NAMALWA (cell line): ENCODE measurements at places on chromosomes 1 and 21.

GRCh38 chr1:219587801-219588561, 24.9 kb downstream of the ZC3H11B start:
- no peak for DNase-seq

GRCh38 chr1:117702654-117703053, 96.8 kb downstream of the TENT5C start:
- DNase-seq: no peak

DNA sequence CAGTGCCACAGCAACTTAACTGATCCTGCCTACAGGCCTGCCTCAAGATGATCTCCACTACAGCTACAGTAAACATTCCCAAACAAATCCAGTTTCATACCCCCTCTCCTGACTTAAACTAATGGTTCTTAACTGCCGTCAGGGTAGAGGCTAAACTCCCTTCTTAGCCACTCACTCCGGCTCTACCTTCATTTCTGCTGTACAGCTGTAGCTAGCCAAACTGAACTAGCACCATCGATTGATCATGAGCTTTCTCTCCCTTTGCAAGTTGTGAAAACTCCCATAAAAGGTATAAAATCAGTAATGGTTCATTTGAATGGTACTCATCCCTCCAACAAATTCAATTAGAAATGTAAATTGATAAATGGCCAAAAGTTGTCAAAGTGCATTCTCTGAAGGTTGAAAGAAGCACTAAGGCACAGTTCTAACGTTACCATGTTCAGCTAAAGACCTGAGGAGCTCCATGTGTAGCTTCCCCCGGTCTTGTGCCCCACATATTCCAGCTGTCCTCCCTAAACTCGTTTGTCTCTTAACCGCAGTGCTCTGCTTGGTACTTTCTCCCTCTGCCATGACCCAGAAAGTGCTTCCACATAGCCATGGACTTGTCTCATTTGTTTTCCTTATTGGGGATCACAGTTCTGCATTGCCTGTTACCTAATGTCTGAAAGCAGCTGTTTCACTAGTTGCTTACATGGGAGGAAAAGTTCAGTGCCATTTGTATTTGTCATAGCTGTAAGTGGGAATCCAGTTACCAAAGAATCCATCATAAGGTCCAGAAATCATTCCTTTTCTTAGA, 49.8 kb downstream of the DHX9 start:
- DNase-seq: no peak

GRCh38 chr21:46092026-46092764, 5.7 kb upstream of the COL6A2 start:
- no peak for DNase-seq

GRCh38 chr1:226786550-226786949, 47.5 kb upstream of the ITPKB start:
- DNase-seq: no peak

DNA sequence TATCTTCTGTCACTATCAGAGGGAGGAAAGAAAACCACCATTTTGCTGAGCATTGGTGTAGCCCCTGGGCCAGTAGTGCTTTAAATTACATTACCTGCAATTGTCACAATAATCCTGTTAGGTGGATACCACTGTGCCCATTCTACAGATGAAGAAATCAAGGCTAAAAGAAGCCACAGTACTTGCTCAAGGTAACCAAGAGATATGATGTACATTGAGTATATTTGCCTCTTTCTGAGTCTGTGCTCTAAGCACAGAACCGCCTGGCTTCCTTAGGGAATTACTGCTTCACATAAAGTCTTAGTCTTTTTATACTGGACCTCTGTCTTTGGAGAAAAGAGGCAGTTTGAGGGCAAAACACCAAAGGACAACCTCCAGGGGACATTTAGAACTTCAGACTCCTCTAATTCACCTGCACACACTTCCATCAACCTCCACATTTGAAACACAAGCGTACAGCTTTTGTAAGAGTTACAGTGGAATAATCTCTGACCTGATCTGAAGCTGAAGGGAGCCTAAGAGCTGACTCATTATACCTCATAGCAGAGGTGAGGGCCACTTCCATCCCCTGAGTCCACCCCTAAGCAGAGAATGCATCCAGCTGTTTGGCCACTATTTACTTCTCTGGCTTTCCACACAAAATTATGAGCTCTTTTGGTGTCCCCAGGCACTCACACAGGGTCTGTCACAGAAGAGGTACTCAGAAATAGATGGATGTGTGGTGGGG, 61.8 kb downstream of the PLPP3 start:
- no peak for DNase-seq

GRCh38 chr1:118461154-118461553, 276.1 kb upstream of the SPAG17 start:
- DNase-seq: peak; percentile 7

DNA sequence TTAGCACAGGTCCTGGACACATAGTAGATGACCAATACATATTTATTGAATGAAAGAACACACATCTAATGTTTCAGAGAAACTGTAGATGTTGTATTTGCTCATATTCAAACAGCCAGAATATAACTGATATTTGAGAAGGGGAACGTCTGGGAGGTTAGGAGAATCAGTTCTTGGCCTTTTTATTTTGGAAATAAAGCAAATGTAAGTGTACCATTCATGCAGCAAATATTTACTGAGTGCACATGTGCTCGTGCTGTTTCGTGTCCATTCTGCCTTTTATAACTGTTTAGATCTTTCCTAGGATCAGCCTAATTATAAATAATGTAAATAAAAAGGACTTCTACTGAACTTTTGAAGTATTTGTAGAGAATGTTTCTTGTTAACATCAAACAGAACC, 103.8 kb downstream of the GREM2 start:
- DNase-seq: no peak

DNA sequence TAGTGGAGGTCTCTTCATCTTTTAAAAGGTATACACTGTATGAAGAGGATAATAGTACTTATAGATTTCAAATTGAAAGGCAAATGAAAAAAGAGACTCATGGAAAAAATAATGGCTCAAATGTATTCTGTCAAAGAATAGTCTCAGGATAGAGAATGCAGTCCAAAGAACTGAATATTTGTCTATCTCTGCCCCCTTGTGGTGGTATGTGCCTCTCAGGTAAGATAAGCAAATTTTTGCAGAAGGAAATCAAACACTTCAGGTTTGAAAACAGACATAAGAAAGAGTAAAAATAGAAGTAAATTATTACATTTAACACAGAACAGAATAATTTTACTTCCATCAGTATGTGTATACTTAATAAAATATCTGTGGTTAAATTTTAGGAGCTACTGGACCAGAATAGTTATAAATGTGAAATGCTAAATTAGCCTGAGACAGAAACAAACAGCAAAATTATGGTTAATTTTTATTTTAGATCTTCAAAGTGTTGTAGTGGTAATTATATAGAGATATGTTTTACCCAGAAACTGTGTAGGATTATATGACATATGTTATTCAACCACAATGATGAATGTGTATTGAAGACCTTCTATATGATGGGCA, 164.4 kb upstream of the PALMD start:
- peak; percentile 77 for DNase-seq

- DNase-seq: no peak
Measured at GRCh38 chr1:2345297-2346075, 45.9 kb downstream of the MORN1 start.

GRCh38 chr1:65231718-65232330, 77.5 kb upstream of the DNAJC6 start:
- no peak for DNase-seq

- no peak for DNase-seq
Measured at GRCh38 chr1:115300087-115300876, 37.8 kb downstream of the NGF start.

GRCh38 chr1:79842811-79843210, 836.3 kb upstream of the ADGRL4 start:
- no peak for DNase-seq

DNA sequence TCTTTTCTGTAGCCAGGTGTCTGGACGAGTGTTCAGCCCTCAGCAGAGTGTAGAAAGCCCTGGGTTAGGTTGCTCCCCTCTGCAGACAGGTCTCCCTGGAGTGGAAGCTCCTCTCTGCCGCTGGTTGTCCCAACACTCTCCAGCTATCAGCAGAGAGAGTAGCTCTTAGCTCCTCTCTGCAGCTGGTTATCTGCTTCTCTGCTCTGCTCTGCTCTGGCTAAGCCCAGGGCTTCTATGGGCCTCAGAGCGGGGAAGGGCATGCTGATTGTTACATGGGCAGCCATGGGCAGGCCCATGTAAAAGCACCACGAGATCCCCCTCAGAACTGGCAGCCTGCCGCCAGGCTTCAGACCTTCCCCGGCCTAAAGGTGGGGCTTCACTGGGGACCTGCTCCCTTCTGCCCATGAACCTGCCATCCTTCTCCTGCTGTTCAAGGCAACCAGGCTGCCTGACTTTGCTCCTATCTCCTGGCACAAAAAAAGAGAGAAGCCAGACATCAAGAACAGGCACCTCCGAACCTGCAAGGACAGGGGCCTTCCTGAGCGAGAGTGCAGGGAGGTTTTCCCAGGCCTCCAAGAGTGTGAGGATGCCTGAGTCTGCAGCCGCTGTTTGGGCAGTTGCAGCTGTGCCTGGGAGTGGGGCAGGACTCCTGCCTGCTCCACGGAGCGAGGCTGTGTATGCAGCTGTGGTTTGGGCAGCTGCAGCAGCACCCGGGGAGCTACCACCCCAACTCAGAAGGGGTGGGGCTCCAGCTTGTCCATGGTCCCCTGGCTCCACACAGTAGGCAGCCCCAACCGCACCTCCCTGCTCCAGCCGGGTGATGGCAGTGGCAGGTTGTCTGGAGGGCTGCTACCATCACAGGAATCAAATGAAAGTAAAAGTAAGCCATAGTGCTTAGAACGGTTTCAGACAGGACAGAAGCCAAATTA, 973.7 kb downstream of the LTN1 start:
- peak; percentile 66 for DNase-seq

DNA sequence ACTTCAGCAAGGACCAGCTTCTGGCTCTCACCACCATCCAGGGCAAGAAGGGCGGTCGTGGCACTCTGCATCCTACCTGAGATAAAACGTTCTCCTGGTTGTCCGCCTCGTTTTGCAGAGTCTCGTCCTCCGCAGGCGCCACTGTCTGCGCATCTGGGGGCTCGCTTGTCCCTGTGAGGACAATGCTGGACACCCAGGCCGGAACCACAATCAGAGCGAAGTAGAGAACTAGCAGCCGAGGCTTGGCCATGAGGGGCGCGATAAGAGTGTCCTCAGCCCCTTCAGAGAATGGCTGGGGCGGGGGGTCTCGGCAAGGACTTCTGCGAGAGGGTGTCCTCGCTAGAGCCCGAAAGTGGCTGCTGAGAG, 505 bp downstream of the OLFML2B start:
- DNase-seq: no peak

- DNase-seq: no peak
Measured at GRCh38 chr1:18606443-18607288, 24.0 kb upstream of the PAX7 start.

- peak; percentile 38 for DNase-seq
Measured at GRCh38 chr1:52913537-52913936, 8.0 kb downstream of the ECHDC2 start.

GRCh38 chr21:26506956-26507355, 66.1 kb downstream of the CYYR1 start:
- no peak for DNase-seq

DNA sequence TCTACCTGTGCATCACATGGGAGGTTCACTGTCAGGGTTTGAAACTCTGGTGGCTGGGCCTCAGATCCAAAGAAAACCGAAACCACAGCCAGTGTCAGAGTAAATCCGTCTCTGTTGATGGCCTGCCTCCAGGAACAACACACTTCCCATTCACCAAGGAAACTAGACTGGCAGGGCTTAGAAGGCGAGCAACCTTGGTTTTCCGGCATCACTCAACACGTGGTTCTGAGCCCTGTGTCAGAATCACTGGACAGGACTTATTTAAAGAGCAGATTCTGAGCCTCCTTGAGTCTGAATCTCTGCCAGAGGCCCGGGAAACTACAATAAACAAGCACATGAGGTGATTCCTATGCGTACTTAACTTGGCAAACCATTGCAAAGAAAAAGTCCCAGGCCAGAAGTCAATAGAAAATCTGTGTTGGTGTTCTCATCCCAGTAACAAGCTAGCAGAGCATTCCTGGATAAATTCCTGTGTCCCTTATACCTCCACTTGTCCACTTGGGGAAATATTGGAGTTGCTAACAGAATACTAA, 70.0 kb downstream of the KCTD3 start:
- no peak for DNase-seq

- no peak for DNase-seq
Measured at GRCh38 chr21:35162831-35163230, 113.7 kb upstream of the RUNX1 start.

GRCh38 chr1:241531195-241532161, 700 bp upstream of the KMO start:
- DNase-seq: peak; percentile 93

GRCh38 chr1:77824694-77825093, 45.2 kb downstream of the MIGA1 start:
- DNase-seq: no peak

GRCh38 chr1:206900149-206900548, 2.9 kb downstream of the IL24 start:
- no peak for DNase-seq

DNA sequence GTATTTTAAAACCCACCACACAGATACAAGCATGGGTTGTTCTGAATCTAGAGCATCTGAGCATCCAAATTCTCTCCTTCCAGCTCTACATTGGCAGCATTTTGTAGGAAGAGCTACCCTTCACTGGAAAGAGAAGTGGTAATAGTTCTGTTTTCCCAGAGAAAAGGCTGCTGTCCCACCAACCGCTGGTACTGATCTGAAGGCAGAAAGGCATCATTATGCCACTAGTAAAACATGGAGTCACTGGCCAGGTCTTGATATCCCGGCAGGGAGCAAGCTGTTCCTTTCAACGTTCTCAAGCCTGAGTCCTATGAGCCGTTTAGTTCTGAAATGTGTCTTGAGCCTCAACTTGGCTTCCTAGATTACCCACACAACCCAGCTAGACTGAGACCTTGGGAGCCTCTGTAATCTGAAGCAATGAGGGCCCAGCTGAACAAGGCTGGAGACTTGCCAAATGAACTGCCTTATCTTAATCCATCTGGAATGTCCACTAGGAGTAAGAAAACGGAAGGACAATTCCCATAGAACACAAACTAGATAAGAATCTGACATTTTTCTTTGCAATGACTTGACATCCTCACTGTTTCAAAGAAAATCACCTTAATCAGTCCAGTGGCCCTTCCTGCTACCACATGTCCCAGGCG, 116.8 kb downstream of the KCNH1 start:
- no peak for DNase-seq

- no peak for DNase-seq
Measured at GRCh38 chr21:28561772-28562171, 430.9 kb downstream of the LTN1 start.

GRCh38 chr1:192709544-192709943, 73.6 kb downstream of the RGS13 start:
- DNase-seq: no peak

- peak; percentile 52 for DNase-seq
Measured at GRCh38 chr1:30715216-30715615, 8.2 kb downstream of the MATN1 start.

DNA sequence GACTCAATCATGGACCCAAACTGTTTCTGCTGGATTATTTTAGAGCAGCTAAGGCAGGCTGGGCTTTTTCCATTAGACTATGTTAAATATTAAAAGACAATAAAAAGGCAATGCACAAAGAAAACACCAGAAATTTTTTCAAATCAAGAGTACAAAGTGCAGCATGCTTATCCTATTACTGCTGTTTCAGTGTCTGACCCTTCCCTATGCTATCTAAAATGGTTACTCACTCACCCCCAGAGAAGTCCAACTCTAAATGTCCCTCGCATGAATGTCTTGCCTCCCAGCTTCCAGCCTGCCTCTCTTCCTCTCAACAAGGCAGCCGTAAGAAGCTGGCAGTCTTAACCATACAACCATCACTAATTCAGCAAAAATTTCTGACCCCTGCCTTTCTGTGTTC, 108.7 kb upstream of the SYT6 start:
- DNase-seq: no peak
